T1000 (cell line): ENCODE measurements at places on chromosomes 3 and 15.

DNA sequence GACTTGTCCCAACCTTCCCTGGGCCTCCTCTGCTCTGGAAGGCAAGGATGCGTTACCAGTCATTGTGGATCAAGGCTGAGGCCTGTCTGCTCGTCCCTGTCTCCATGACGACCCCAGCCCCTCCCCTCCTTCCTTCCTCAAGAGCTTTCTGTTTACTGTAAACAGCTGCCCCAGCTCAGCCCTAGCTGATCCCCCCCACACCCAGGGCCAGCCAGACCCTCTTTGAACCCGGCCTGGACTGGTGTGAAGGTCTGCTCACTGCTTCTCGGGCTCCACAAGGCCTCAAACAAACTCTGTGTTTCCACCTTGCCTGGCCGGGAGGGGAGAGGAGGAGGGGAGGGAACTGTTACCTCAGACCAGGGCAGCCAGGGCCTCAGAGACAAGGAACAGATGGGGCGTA is 16.9 kb downstream of the VPS18 start:
- DNase-seq: no peak

- DNase-seq: no peak
Observed at GRCh38 chr3:12394569-12395271, 89.6 kb upstream of the TSEN2 start.

GRCh38 chr3:119885746-119886530 is 104.0 kb downstream of the NR1I2 start:
- no peak for DNase-seq

GRCh38 chr3:64656544-64656943 is 31.3 kb downstream of the ADAMTS9 start:
- DNase-seq: no peak

- DNase-seq: no peak
Observed at GRCh38 chr3:53104762-53105161, 25.5 kb downstream of the RFT1 start.

GRCh38 chr15:78616506-78616905 is 4.3 kb downstream of the CHRNA3 start:
- DNase-seq: no peak

DNA sequence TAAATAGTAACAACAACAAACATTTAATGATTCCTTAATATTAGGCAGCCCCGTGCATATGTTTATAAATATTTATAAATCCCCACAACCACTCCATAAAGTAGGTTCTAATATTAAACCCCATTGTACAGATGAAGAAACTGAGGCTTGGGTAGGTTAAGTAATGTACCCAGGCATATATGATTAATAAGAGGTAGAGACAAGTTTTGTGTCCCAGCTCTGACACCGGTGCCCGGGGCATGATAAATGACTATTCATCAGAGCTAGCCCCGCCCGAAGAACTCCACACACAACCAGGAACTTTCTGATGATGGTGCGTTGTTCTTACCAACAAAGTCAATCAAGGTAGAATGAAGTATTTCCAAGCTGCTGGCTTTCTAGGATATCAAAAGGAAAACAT is 19.4 kb downstream of the CDCP1 start:
- no peak for DNase-seq

GRCh38 chr3:192063570-192063969 is 602.6 kb downstream of the PYDC2 start:
- no peak for DNase-seq

- DNase-seq: no peak
Observed at GRCh38 chr3:125212509-125213363, at the start of gene SLC12A8. Gene SLC12A8, minus strand, starts transcription at chr3:125212748. Its CDS starts 1,399 bp downstream, at chr3:125211349.

DNA sequence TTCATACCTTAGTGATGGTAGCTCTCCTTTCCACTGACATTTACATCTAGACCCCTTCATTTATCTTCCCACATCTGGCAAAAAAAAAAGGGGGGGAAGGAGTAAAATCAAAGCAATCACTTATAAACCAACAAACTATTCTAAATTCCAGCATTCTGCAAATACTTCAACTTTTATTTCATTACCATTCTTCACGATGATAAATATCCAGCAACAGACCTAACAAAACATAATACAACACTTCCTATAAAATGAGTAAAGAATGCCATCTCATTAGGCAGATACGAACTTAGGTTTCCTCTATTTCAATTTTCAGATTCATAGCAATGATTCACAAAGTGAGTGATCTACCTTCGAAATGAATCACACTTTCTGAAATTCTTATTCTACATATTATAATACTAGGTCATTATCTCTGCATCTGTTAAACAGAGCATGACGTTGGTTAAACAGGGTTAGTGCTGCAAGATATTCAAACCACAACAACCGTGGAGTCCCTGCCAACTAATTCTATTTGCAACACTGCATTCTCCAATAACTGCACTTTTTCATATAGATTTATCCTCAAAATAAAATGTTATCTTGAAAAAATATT is at the start of gene LRRFIP2:
Gene LRRFIP2, minus strand, starts transcription at position 51 of the 595 bp plus-strand sequence. CDS start 25,599 bp downstream, outside the sequence.
- DNase-seq: no peak

GRCh38 chr3:110405830-110406585 is 665.6 kb upstream of the NECTIN3 start:
- DNase-seq: no peak

- no peak for DNase-seq
Observed at GRCh38 chr3:152718810-152719209, 116.1 kb upstream of the P2RY1 start.

DNA sequence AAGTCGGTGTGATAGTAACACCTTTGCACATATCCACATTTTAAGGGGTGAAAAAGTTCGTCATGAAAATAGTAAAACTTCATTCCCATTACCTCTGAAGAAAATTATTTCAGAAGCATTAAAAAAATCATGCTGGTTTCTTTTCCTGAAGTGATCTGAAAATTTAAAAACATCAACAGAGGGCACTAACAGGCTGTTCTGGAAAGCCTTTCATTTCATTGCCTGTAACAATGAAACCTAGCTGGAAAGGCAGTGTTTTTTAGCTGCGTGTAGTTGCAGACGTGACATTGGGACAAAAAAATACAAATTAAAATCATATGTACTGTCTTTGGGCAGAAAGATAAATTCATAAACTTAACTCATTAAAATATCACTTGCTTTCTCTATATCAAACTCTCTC is 993.8 kb downstream of the GBE1 start:
- DNase-seq: no peak

DNA sequence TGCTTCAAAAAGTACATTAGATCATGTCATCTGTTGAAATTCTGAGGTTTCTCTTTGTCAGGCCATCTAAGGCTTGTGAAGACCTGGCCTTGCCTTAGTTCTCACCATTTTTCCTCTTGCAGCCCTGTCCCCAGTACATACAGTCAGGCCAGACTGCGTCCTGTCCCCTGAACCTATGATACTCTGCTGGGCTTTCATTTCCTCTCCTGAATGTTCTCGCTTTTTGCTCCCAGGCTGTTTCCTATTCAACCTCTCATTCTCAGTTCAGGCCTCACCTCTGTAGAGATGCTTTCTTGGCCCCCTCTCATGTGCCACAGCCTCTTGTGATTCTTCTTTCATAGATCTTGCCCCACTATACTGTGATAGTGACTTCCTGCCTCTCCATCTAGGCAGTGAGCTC is 648.8 kb upstream of the KCNMB2 start:
- no peak for DNase-seq

DNA sequence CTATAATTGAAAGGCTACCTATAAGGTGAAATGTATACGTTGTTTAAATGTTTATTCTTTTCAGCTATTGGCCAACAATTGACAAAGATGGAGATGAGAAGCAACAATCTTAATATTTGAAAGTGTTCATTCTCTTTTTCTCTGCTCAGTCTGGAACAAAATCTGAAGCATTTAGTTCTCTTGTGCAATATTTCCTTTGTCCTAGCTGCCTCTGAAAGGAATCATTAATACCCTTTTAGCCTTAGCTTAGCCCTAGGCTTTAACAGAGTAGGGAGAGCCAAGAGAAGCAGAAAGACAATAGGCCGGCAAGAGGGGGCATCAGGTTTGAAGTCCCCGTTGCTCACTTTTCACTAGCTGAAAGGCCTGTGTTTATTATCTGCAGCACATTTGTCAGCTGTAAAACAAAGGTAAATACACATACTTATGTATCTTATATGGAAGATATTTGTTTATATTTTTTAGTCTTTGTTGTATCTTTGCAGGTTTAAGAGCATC is 422.5 kb upstream of the SEMA6D start:
- no peak for DNase-seq

DNA sequence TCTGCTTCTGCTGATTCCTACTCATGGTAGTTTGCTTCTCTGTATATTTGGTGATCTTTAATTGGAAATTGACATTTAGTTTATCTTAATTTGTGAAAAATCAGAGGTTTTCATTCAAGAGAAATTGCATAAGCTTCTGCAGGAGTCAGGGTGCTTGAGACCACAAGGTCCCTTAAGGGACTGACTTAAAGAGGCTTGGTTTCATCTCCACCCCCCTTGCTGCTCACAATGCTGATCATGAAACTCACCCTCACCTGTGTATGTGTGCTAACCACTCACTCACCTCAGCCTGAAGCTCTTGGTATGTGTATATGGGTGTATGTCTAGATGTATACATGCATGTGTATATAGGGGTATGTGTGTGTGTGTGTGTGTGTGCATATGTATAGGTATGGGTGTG is 11.4 kb downstream of the PGPEP1L start:
- DNase-seq: no peak

GRCh38 chr15:35630532-35630931 is 84.6 kb upstream of the DPH6 start:
- DNase-seq: no peak
